ENCODE measurements at places on chromosomes 2 and 18.

DNA sequence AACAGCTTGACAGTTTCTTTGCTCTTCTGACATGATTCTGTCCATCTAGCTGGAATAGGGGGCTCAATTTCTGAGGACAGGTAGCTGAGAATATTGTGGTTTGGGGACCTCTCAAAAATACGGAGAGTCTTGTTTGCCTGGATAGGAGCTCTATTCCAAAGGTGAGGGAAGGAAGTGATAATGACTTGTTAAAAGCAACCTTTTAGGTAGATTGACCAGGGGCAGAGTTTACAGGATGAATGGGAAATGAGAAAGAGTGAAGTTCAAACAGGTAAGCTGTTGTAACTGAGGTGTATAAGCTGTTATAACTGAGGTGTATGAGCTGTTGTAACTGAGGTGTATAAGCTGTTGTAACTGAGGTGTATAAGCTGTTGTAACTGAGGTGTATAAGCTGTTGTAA, 25.1 kb downstream of the PARD3B start:
- no peak for DNase-seq

- DNase-seq: peak; percentile 46
Observed at GRCh38 chr2:126886916-126887280, 11.8 kb upstream of the TEX51 start.

- DNase-seq: no peak
Observed at GRCh38 chr2:144211826-144212225, 308.1 kb downstream of the ZEB2 start.

- DNase-seq: no peak
Observed at GRCh38 chr2:234304950-234305349, 191.9 kb downstream of the ARL4C start.

- peak; percentile 69 for DNase-seq
Observed at GRCh38 chr18:961644-962355, 57.1 kb downstream of the ADCYAP1 start.

DNA sequence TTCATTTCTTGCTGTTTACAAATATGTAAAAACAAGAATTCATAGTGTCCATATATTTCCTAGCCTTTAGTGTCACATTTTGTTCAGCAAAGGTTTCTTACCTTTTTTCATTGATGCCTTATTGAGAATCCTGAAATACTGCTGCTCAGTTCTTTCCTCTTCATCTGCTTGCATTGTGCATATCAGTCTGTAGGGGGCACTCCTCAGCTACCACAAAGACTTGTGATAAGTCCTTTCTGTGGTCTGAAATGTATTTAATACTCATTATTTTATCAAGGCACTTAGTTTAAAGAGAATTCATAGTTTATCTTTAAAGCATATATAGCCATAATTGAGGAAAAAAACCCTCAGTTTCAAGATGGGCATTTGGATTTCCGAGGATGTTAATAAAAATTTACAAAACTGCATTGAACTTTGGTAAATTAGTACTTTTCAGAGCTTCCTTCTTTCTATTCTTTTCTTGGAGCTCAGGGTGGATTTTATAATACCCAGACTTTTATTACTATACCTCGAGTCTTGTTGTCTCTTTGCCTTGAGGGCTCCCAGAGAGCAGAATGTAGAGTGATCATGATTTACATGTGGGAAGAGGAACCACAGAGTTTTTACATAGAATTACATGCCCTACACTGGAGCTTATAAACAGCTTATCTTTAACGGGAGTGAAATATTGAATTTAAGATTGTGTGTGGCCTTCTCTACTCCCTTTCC, 570.1 kb downstream of the PLCL1 start:
- no peak for DNase-seq

DNA sequence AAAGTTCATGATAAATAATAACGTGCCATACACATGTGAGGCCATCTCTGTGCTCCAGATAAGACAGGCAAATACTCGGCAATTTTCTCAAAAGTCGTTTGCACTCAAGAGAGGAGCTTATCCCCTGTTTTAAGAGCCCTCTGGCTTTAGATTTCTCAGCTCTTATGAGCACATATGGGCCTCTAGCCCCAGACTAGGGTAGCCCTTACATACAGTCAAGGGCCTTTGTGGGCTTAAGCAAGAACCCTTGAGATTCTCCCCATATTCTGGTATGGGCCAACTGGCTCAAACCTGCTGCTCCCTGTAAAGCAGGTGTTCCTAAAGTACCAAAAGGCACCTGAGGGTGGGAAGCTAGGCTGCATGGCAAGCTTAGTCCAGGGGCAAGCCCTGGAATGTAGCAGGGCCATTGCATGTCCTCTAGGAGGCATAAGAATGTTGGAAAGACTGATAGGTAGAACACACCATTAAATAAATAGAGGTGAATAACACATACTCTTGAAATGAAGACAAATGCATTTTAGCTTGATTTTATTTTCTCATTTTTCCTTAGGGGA, 66.1 kb downstream of the FASTKD2 start:
- no peak for DNase-seq

DNA sequence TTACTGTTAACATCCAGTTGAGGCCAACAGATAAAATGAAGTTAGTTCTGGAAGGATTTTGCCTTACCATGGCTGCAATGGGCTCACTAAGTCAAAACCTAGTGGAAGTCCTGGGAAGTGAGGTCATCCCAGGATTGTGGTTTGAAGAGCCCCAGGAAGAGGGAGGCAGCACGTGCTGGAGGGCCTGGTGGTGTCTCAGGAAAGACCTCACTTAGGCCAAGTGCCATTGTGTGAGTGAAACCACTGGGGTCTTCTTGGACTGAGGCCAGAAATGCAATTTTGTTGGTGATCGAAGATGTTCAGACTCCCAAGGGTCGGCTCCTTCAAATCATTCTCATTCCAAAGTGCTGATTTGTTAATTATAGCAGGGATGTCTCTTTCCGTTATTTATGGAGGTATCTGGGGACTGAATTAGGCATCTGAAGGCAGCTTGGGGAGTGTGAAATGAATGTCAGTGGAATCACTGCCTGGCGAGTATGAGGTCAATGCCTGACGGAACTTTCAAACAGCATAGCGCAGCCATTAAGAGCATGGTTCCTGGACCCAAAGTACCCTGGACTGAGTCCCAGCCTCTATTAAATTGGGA, 60.0 kb downstream of the IL1R2 start:
- no peak for DNase-seq
